WTC11 (cell line): ENCODE measurements at places on chromosomes 5 and 9. TPM values are rescaled to one million over a fixed set of nuclear protein-coding genes. Genes with fewer than 3 reads are reported as not detected.

DDX4 gene
- total RNA-seq = 0.23 to 0.32 TPM in 2 of 3 replicates, not detected in the other

- no peaks in the 10 kb centered on the region for H3K36me3 ChIP-seq
- H3K4me1 ChIP-seq = peaks cover 59% of the 10 kb centered on the region
- no peaks in the 10 kb centered on the region for H3K27me3 ChIP-seq
- no peak for DNase-seq
- H3K27ac ChIP-seq = no peak overlapping the region; the same call in 1 of the 2 replicates
Measured at GRCh38 chr5:149802809-149803552, 72.9 kb downstream of the PPARGC1B start.

DNA sequence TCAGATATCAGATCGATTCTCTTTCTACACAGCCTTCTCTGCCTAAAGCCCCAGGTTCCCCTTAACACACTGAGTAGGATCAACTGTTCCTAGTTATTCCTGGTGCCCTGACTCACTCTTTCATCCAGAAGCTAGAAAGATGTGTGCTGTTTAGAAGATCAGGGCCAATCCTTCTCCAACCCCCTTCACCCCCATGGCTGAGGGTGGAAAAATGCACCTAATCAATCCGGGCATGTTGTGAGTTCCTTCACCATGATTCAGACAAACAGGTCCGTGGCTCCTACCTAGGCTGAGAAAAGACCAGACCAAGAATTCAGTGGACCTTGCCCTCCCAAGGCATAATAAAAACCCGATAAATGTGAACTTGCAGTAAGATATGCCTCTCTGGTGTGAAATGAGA is 85.4 kb upstream of the EQTN start:
- H3K27me3 ChIP-seq = no peaks in the 10 kb centered on the region; the same call in 1 of the 2 replicates
- H3K27ac ChIP-seq = no peak overlapping the region
- no peak overlapping the region for H3K4me3 ChIP-seq
- peaks cover 50% of the 10 kb centered on the region for H3K4me1 ChIP-seq
- DNase-seq = no peak

DNA sequence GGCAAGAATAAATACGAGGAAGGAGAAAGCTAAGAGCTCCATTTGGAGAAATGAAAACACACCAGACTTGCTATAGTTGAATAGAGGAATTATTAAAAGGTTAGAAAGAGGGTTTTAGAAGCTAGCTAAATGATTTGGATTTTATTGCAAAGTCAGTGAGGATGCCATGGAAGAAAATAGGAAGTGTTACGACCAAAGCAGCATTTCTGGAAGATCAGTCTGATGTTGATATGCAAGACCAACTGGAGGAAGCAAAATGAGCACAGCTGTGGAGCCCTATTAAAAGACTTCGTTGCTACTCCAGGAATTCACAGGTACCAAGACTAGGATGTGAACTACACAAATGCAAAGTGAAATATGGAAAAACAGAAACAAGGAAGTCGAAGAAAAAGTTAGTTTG is 2.1 kb downstream of the DHX29 start:
- peaks cover 18% of the 10 kb centered on the region for H3K36me3 ChIP-seq
- H3K4me3 ChIP-seq = no peak overlapping the region
- no peak for DNase-seq
- no peak overlapping the region for H3K27ac ChIP-seq
- H3K4me1 ChIP-seq = peaks cover 10% of the 10 kb centered on the region
- no peaks in the 10 kb centered on the region; the same call in 1 of the 2 replicates for H3K27me3 ChIP-seq

SLC6A18 gene
- total RNA-seq = not detected in 3 replicates

DNA sequence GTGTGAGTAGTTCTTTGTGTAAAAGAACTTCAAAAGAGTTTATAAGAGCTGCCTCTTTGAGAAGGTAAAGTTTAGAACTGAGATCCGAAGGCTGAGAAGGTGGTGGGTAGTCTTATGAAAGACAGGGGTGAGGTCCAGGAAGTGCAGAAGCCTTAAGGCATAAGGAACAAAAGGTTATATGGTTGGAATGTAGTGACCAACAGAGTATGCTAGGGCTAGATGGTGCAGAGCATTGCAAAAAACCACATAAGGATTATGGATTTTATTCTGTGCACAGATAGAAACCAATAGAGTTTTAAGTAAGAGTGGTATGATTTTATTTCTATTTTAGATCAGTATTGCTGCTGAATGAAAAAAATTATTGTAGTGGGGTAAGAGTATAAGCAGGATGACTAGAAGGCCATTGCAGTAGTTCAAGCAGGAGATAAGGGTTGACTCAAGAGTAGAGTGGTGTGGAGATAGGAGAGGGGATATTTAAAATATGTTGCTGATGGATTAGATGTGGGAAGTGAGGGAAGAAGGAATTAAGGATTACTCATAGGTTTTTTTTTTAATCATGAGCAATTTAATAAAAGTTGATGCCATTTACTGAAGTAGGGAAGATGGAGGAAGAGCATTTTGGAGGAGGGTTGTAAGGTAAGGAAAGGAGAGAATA is 3.7 kb downstream of the RECK start:
- DNase-seq = no peak
- no peaks in the 10 kb centered on the region for H3K36me3 ChIP-seq
- no peak overlapping the region for H3K4me3 ChIP-seq
- H3K4me1 ChIP-seq = peaks cover 40% of the 10 kb centered on the region

GRCh38 chr9:109133533-109133932 is 13.8 kb upstream of the TMEM245 start:
- no peak for DNase-seq
- no peaks in the 10 kb centered on the region for H3K27me3 ChIP-seq

SYK gene
- 5.8 to 7.4 TPM (median 6.2 TPM) in 3 replicates for total RNA-seq

- H3K4me3 ChIP-seq = no peak overlapping the region
- peaks cover 25% of the 10 kb centered on the region for H3K4me1 ChIP-seq
- H3K27ac ChIP-seq = no peak overlapping the region
- peaks cover 85% of the 10 kb centered on the region for H3K36me3 ChIP-seq
Measured at GRCh38 chr9:78326564-78326963, 29.6 kb downstream of the PSAT1 start.

GRCh38 chr5:173329491-173330337 is 1.5 kb upstream of the STC2 start:
- H3K4me1 ChIP-seq = peaks cover 48% of the 10 kb centered on the region
- peaks cover 18% of the 10 kb centered on the region for H3K36me3 ChIP-seq
- peaks cover 8% of the 10 kb centered on the region for H3K27me3 ChIP-seq
- DNase-seq = peak; percentile 87
- H3K27ac ChIP-seq = peak overlapping the region; percentile 98; the same call in 1 of the 2 replicates

GRCh38 chr9:91163773-91164471 is 197.8 kb downstream of the AUH start:
- no peak overlapping the region for H3K4me3 ChIP-seq
- H3K4me1 ChIP-seq = peaks cover 35% of the 10 kb centered on the region
- peaks cover 4% of the 10 kb centered on the region; the same call in 1 of the 2 replicates for H3K27me3 ChIP-seq

DNA sequence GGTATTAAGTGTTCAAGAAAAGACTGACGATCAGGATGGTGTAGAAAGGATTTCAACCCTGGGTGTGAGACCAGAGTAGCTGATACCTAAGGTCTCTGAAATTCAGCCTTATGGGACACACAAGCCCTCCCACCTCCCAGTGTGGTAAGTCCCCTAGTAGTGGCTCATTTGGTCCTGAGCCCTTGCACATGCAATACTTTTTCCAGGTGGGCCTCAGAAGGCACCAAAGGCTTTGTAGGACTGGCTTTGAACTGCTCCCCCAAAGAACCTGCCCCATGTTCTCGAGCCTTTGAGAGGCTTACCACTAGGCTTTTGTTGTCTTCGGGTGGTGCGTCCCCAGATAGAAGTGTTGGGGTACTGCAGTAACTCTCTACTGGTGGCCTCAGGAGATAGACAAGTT is 803 bp downstream of the GARIN3 start:
- H3K4me1 ChIP-seq = peaks cover under 1% of the 10 kb centered on the region; the same call in 1 of the 2 replicates
- H3K4me3 ChIP-seq = no peak overlapping the region
- peaks cover 2% of the 10 kb centered on the region; the same call in 1 of the 2 replicates for H3K27me3 ChIP-seq
- DNase-seq = no peak
- H3K27ac ChIP-seq = no peak overlapping the region
- peaks cover 16% of the 10 kb centered on the region for H3K36me3 ChIP-seq

FGFR4 gene
- 108 to 122 TPM (median 111 TPM) in 3 replicates for total RNA-seq

IFNA21 gene
- total RNA-seq = not detected in 3 replicates

DNA sequence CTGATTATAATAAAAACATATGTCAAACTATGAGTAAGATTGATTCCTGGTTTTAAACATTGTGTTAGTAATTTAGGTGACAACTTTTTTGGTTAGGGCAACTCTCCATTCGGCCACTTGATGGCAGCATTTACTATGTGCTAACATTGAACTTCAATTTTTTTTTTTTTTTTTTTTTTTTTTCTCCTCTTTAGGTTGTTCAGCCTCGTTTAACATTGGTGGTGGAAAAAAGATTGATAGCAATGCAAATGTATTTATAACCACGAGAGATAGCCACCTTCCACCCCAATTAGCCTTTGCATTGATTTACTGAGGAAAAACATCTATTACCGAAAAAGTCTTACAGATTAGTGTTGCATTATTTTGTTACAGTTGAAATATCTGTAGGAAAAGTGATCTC is 159.1 kb downstream of the CSNK1G3 start:
- H3K36me3 ChIP-seq = peaks cover 10% of the 10 kb centered on the region
- H3K4me1 ChIP-seq = peaks cover 25% of the 10 kb centered on the region
- DNase-seq = peak; percentile 53
- no peak overlapping the region for H3K27ac ChIP-seq
- no peaks in the 10 kb centered on the region for H3K27me3 ChIP-seq

DNA sequence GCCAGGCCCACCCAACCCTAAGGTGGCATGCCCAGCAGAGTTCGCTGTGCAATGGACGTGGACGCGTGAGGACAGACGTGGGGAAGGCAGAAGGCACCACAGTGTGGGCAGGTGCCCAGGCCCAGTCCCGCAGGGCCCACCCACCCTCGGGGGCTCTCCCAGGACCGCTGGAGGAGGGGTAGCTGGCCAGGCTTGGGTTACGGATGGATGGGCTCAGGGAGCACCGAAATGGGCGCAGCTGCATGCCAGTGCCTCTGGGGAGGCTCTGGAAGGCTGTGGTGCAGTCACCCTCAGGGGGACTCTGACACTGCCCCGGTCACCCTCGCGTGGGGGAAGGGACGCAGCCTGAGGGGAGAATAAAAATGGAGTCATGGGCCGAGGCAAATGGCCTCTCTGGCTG is 9.6 kb upstream of the GPSM1 start:
- no peak overlapping the region for H3K4me3 ChIP-seq
- no peaks in the 10 kb centered on the region; the same call in 1 of the 2 replicates for H3K27me3 ChIP-seq
- H3K4me1 ChIP-seq = no peaks in the 10 kb centered on the region
- H3K27ac ChIP-seq = no peak overlapping the region
- DNase-seq = no peak
